Stomach (tissue), 19 donors: ENCODE measurements at places on chromosomes 5 and 9. TPM values are rescaled to one million over a fixed set of nuclear protein-coding genes. Genes with fewer than 3 reads are reported as not detected.

- H3K27ac ChIP-seq, result no peak overlapping the region
- DNase-seq, result no peak
- no peaks in the 10 kb centered on the region for H3K36me3 ChIP-seq
Measured at GRCh38 chr9:33881635-33882034, 64.7 kb downstream of the UBE2R2 start.

GRCh38 chr9:130660683-130661450 lies 3.5 kb upstream of the PRDM12 start:
- no peak for DNase-seq
- H3K4me3 ChIP-seq, result peak overlapping the region; percentile 38
- no peaks in the 10 kb centered on the region for H3K36me3 ChIP-seq
- peaks cover 100% of the 10 kb centered on the region for H3K27me3 ChIP-seq
- no peak overlapping the region for H3K27ac ChIP-seq

The TCF7 gene
- not detected for total RNA-seq

The RPP25L gene
- total RNA-seq, result 49.5 TPM

The SLCO6A1 gene
- total RNA-seq, result not detected

The CDX1 gene
- not detected for total RNA-seq
